ENCODE measurements at places on chromosomes 1 and 21.

- no peak for DNase-seq
These were observed 52.5 kb downstream of the ERI3 start for GRCh38 chr1:44302541-44302940.

DNA sequence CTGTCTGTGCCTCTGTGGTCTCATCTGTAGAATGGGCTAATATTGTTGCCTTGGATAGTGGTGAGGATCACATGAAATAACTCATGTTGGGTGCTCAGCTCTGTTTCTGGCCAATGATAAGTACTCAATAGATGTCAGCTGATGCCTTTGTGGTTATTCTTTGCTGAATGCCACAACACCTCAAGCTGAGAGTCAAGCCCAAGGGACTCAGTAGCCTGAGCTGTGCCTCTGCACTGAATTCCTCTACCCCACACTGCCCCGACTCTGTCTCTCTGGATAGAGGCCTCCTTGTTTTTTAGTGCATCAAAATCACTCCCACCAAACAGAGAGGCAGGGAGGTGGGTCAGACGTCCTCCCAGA lies 196.1 kb upstream of the VAMP3 start:
- no peak for DNase-seq

DNA sequence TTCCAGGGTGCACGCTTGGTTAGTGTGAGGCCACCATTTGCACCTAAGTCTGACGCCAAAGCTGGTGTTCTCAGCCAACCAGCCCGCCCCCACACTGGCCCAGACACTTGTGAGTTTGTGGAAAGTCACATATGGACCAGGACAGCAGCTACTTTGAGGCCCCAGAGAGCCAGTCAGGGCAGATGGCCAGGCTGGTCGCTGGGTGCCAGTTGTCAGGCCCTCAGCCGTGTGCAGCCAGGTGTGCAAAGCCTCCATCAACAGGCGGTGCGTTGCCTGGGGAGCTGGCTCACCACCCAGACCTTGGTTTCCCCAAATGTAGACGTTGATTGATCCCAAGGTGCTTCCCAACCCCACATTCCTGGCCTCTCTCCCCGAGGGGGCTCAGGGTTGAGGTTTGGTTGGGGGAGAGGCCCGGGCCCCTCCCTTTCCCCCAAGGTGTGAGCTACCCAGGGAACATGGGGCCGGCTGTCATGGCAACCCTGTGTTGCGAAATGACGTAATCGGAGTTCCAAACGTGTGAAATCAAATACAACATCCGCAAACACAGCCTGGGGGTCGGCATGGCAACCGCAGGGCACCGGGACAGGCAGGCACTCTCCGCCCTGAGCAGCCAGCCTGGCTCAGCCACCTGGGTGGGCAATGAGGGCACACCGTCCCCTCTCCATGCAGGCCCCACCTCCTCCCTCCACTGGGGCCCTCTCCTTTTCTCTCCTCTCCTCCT lies 42.2 kb upstream of the WNT4 start:
- no peak for DNase-seq

- DNase-seq = no peak
These were observed 64.6 kb downstream of the RHBG start for GRCh38 chr1:156433602-156434001.

DNA sequence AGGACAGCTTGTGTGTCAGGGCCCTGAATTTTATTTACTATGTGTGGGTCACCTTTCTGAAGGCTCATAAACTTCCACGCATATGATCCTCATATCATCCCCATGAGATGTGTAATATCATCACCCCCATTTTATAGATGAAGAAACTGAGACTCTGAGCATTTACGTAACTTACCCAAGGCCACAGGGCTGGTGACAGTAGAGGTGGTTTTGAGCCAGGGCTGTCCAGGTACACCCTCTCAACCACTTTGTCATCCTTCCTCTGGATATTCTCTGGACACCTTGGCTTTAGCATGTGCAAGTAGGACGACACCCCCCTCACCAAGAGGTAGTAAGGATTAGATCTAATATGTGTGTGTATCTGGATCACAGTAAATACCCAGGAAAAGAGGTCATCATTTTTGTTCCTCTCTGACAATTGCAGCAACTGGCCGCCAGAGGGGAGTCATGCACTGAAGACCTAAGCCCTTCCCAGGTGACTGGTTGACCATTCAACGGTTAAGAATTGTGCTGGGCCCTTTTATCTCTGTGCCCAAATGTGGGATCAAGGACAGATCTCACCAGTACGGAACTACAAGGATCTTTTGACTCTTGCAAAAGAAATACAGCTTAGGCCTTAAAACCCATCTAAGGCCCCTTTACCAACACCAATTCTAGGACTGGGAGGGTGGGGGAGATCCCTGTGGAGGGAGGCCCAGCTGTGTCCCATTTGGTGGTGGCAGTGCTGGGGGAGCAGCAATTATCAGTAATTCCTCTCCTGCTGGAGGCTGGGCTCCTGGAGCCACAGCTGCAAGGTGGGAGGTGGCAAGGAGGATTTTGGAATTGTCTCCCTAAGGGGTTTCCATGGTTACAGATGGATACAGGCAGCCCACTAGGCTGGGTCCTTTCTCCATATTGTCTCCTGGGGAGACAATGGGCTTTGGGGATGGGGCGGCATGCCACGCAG lies 13.7 kb upstream of the E2F2 start:
- no peak for DNase-seq

- no peak for DNase-seq
These were observed 89.6 kb downstream of the CCDC185 start for GRCh38 chr1:223482766-223483165.

GRCh38 chr1:27560268-27561123 lies 43.4 kb downstream of the AHDC1 start:
- DNase-seq = no peak

- no peak for DNase-seq
These were observed 26.0 kb upstream of the UAP1 start for GRCh38 chr1:162535501-162535900.

DNA sequence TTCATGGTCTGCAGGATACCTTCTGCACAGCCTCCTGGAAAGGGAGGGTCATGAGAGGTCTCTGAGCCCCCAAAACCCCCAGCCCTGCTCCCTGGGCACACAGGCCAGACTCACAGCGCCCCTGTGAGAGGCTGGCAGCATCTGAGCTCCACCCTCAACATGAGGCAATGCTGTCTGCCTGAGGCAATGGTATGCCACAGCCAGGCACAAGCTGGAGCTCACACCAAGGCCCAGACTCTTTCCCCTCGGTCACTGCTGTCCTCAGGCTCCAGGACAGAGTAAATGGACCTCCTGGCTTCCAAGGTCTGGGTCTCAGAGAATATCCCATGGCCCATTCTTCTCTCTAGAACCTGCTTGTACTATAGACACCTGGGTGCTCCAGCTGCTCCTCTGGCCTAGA lies 17.2 kb downstream of the MEF2D start:
- no peak for DNase-seq

- no peak for DNase-seq
These were observed 7.9 kb upstream of the OR2B11 start for GRCh38 chr1:247465796-247466195.

DNA sequence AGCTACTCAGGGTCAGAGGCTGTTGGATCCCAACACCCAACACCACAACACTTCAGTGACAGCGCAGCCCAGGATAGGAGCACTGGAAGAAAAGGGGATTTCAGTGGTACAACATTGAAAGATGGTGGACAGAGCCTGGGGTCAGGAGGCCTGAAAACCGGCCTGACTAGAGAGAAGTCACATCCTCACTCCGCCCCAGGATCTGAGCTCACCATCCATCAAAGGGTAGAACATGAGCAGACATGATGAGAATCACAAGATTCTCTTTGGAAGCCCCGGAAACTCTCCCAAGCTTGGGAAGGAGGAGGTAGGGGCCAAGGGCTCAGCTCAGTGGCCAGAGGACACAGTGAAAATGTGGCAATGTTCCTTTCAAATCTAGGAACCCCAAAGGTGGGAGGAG lies 271.3 kb downstream of the NPHP4 start:
- DNase-seq = no peak

- no peak for DNase-seq
These were observed 320.8 kb upstream of the USP24 start for GRCh38 chr1:55535724-55536544.

DNA sequence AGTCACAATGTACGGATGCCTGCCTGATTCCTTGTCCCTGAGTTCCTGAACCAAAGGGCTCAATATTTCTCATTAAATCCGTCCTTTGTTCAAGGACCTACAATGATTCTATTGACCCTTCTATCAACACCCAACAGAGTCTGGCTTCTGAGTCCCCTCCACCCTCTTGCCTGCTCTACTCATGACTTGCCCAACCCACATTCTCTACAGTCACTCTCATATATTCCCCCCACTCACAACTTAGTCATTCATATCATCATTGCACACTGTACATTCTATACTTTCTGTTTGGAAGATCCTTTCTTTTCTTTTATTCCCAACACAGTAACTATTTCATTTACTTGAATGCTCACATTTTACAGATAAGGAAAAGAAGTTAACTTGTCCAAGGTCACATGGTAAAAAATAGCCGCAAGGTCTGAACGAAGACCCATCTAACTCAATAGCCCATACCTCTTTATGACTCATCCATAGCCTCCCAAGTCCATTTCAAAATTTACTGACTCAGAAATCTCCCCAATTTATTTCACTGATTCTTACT lies 3.6 kb downstream of the OTUD7B start:
- no peak for DNase-seq

GRCh38 chr1:207938016-207938415 lies 27.1 kb upstream of the CD34 start:
- no peak for DNase-seq

DNA sequence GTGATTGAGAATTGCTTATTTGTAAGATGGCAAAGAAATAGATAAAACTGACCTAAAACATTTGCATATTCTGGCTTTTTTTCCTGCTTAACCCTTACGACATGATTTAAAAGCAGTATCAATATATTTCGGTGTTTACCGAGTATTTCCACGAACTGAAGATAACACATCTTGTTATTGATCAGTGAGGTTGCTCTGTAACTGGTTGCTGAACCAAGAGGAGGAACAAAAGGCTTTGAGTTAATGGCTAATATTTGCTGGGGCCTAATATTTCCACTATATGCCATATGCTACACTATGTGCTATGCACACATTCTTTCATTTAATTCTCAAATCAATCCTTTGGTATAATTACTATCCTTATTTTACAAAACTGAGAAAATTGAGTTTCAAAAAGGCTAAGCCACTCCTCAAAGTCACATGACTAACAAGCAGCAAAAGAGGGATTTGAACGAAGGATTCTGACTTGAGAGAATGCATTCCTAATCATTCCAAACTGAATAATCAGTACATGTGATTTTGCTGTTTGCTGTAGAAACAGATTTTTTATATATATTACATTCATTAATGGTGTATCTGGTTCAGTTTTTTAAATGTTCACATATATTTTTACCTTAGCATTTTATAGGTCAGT lies 346.0 kb downstream of the USP25 start:
- no peak for DNase-seq

DNA sequence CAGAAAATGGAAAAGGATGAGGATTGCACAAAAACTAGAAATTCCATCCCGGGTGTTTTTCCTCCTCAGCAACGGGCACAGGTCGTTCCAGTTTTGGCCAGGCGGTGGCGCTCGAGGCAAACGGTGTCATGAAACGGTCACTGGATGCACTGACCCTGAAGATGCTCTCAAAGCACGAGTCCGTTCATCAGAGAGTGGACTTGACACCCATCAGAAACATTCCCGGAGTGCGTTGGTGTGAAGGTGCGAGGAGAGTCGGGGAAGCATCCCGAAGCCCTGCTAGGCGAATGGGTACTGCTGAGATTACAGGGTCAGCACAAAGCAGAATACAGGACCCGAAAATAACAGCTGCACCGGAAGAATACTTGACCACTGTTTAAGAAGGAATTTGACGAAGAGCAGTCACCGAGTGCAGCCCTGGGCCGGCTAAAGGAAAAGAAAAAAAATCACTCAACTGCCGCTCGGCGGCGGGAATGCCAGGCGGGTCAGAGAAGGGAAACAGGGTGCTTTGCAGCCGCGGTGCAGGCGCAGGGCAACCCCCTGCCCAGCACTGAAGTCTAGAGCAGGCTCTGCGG lies 71.7 kb upstream of the ETS2 start:
- peak; percentile 30 for DNase-seq

DNA sequence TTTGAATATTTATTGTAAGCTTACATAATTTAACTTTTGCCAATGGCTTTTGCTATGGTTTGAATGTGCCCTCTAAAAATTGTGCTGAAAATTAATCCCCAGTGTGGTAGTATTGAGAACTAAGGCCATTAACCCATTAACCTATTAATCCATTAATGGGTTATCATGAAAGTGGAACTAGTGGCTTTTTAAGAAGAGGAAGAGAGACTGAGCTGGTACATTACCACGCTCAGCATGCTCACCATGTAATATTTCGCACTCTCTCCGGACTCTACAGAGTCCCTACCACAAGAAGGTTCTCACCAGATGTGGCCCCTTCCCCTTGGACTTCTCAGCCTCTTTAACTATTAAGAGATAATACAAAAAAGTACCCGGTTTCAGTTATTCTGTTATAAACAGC lies 164.4 kb upstream of the ZRANB2 start:
- DNase-seq = no peak

DNA sequence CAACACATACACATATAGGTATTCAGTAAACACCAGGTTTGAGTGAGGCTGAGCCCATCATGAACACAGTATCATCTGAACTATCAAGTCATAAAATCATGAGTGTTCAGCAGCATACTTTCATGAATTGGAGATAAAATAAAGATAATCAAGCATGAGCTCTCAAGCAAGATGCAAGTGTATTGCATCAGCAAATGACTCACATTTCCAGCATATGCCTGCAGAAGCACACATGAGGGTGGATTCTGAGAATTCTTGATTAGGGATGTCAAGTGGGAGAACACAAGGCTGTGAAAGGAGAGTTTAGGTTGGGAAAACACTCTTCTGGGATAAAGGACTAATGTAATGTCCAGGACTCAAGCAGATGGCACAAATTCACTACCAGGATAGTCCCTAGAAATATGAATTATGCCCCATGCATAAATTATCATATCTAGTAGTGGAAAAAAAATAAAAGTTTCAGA lies 299.2 kb downstream of the SRGAP2C start:
- DNase-seq = peak; percentile 49

GRCh38 chr21:41765973-41766882 lies 624 bp downstream of the RIPK4 start:
- DNase-seq = no peak

DNA sequence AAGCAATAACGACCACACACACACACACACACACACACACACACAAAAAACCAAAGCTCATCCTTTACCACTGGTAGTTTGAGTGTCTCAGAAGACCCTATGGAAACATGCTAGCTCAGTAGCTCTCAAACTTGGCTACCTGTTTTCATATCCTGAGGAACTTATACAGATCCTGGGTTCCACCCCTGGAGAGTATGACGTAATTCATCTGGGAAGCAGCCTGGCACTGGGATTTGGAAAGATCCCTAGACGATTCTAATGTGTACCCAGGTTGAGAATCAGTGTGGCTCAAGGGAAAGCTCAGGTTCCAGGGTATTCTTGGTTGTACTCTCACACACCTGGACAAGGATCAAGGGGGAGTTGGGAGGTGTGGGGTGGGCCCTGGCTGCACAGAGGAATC lies 85.9 kb downstream of the SELENOF start:
- no peak for DNase-seq

Data from AG09319 (cell line).